ENCODE measurements at places on chromosomes 7 and 10. TPM values are rescaled to one million over a fixed set of nuclear protein-coding genes. Genes with fewer than 3 reads are reported as not detected.
A peak's percentile ranks its signal among the peaks of the same experiment; 100 is the strongest.

- ATAC-seq: no peak
These were observed 28.1 kb upstream of the SH2D4B start for GRCh38 chr10:80509403-80510161.

- ATAC-seq: peak; percentile 47
These were observed 734 bp downstream of the ABCB4 start for GRCh38 chr7:87474533-87475358.

- ATAC-seq: no peak
These were observed 386.9 kb downstream of the GALNT17 start for GRCh38 chr7:71518880-71519279.

- ATAC-seq: peak; percentile 65
These were observed 842 bp upstream of the SKIDA1 start for GRCh38 chr10:21526188-21526859.

The VPS50 gene
- 20.4 TPM for total RNA-seq
